ENCODE measurements at places on chromosomes 16 and 17.

GRCh38 chr16:85452364-85453193, 160.5 kb upstream of the GSE1 start:
- no peak for DNase-seq

DNA sequence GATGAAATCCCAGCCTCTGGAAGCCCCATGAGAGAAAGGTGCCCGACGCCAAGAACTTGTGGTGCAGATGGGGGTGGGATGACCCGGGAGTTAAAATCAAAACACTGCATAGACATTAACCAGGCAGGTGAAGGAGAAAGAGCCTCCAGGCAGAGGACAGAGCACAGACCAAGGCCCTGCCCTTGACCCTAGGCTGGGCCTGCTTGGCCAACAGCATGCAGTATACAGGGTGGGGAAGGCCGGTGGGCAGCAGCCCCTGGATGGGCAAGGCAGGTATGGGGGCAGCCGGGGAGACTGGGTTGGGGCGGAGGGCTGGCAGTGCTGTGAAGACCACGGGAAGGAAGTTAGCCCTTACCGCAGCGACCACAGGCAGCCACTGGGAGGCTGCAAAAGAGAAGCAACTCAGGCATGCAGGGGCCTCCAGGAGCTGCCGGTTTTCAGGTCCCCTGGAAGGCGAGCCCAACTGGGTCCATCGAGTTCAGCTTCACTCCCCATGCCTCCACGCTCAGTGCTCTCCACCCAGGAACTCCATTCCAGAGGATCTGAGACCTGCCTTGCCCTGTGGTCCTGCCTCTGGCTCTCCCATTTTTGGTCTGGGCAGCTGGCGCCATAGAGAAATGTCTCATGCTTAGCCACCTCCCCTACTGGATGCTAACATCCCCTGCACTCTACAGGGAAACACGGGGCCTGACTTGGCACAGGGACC, 81.2 kb downstream of the C16orf95 start:
- DNase-seq, result peak; percentile 1

DNA sequence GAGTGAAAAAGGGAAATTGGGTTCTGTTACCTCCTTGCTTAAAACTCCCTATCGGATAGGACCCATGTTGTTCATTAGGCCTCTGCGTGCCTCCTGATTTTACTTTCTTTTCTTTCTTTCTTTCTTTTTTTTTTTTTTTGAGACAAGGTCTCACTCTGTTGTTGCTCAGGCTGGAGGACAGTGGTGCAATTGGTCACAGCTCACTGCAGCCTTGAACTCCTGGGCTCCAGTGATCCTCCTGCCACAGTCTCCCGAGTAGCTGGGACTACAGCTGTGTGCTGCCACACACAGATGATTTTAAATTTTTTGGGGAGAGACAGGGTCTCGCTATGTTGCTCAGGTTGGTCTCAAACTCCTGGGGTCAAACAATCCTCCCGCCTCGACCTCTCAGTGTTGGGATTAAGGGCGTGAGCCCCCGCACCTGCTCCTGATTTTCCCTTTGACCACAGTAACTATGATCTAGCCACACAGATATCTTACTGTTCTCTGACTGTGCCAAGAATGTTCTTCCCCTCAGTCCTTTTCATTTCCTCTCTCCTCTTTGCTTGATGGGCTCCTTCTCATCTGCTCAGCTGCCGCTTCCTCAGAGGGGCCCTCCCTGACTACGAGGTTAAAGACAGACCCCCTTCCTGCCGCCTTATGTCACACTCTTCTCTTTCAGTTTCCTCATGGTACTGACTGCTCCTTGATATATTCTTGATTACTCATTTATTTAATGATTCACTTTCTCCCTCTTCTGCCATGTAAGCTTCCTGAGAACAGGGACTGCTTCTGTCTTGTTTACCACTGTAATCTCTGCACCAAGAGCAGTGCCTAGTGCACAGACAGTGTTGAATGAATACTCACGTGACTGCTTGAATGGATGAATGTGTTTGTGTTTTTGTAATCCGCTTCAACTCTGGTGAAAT, 44.3 kb downstream of the LCMT1 start:
- no peak for DNase-seq

- no peak for DNase-seq
Measured at GRCh38 chr17:62998665-62999393, 32.8 kb downstream of the TANC2 start.

DNA sequence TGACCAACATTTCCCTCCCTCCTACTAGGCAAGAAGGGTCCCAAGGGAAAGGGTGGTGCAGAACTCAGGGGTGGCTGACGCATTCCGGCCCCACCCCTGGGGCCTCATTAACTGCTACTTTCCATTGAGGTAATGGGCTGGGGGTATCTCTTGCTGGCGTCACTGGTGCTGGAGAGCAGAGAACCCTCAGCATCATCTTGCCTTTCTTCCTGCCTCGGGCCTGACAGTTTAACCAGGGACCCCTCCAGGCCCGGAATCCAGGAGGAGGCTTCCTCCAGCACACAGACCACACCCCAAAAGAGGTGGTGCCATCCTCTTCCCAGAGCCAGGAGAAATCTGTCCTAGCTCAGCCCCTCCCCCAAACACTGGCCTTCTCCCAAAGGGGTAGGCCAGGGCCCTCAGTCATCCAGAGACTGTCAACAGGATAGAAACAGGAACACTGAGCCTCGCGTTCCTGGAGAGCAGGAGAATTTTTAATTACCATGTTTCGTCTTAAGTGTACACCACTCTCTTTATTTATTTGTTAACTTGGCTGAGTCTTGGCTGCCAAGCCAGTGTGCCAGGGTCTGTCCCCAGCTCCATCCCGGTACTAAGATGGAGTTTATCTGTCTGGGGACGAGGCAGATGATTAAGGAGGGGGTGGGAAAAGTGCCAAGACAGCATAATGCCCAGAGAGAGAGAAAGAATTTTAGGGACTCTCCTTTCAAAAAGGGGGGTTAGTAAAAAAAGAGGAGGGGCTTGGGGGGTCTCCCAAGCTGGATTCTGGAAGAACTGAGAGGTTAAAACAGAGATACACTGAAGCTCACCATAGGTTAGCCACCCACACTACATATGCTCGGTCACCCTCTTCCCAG, 5.1 kb downstream of the ETV4 start:
- no peak for DNase-seq

DNA sequence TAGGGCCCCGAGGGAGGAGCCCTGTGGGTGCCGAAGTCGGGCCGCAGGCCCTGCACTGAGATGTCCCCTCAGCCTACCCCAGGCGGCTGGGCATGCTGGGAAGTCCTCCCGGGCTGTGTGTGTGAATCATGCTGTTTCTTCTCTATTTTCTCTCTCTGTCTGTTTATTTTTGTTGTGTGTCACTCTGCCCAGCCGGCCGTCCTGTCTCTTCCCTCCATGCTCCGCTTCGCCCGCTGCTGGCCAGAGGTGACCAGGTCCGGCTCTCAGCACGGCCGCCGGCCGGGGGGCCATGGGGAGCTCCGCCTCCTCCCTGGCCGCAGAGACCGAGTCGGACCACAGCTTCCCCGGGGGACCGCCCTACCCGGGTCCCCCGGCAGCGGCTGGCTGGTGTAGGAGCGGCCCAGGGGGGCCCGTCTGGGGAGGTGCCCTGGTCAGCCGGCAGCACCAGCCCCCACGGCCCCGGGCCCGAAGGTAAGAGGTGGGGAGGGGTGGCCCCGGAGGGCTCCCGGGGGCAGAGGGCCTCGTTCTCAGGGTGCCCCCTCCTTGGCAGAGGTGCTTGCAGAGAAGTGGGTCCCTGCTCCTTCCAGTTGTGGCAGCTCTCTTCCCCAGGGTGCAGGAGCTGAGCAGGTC, 12.5 kb downstream of the CAPN15 start:
- DNase-seq, result no peak

GRCh38 chr16:2244301-2244700, 7.1 kb downstream of the ECI1 start:
- DNase-seq, result no peak

DNA sequence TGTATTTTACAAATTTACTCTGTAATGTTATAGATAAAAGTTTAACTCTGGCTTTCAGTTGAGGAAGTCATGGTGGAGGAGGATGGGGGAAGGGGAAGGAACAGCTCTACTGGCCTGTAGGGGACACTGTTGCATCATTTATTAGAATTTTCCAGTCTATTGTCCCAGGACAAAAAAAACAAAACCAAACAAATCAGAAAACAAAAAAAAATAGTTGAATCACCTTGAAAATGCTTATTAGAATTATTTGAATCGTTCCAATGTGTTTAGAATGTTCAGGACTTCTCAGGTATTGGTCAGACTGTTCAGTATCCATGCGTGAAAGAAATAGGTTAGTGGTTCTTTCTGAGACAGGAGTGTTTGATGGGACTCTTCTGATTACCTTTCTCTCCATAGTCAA, 242.0 kb downstream of the FTO start:
- peak; percentile 21 for DNase-seq

GRCh38 chr17:13865650-13866049, 203.7 kb upstream of the COX10 start:
- no peak for DNase-seq

- no peak for DNase-seq
Measured at GRCh38 chr16:13093661-13094060, 192.3 kb downstream of the SHISA9 start.

- no peak for DNase-seq
Measured at GRCh38 chr16:85916141-85916890, 17.4 kb downstream of the IRF8 start.

GRCh38 chr16:49127103-49127502, 154.5 kb downstream of the CBLN1 start:
- DNase-seq, result no peak

DNA sequence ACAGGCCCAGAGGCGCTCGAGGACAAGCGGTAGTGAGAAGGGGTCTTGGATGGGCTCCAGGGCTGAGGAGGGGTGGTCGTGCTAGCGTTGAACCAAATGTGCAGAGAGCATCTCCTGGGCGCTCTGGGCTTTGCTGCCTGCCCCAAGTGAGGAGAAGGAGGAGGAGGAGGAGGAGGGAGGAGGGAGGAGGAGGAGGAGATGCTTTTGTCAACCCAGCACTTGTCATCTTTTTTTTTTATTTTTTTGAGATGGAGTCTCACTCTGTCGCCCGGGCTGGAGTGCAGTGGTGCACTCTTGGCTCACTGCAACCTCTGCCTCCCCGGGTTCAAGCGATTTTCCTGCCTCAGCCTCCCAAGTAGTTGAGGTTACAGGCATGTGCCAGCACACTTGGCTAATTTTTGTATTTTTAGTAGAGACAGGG, 59.8 kb downstream of the PGS1 start:
- no peak for DNase-seq

All from CD4-positive, alpha-beta T cell treated with Interleukin-10 for 1 hour (primary cell).